ENCODE measurements at places on chromosomes 12 and 14.

GRCh38 chr12:68622250-68622649, 11.6 kb downstream of the RAP1B start:
- no peak for DNase-seq

DNA sequence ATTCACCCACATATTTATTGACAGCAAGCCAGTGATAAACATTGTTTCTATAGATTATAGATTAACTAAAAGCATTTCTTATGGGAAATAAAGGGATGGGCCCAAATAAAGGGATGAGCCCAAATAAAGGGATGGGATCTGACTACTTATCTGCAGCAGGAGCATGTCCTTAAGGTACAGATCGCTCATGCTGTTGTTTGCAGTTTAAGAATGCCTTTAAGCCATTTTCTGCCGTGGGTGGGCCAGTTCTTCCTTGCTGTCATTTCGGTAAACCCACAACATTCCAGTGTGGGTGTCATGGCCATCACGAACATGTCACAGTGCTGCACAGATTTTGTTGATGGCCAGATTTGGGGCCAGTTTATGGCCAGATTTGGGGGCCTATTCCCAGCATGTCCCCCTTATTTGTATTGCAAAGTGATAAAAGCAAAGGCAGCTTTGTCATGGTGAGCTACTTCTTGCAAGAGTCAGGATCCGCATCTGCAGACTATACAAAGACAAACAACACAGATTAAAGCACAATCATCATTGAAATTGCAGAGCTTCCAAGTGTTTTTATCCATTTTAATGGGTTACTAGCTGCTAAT, 700.7 kb downstream of the LRFN5 start:
- no peak for DNase-seq

- DNase-seq, result no peak
Observed at GRCh38 chr14:39043352-39043943, 59.6 kb downstream of the SEC23A start.

- DNase-seq, result no peak
Observed at GRCh38 chr12:49783917-49784676, 42.7 kb downstream of the TMBIM6 start.

GRCh38 chr12:1330477-1330827, 263.9 kb downstream of the FBXL14 start:
- no peak for DNase-seq

DNA sequence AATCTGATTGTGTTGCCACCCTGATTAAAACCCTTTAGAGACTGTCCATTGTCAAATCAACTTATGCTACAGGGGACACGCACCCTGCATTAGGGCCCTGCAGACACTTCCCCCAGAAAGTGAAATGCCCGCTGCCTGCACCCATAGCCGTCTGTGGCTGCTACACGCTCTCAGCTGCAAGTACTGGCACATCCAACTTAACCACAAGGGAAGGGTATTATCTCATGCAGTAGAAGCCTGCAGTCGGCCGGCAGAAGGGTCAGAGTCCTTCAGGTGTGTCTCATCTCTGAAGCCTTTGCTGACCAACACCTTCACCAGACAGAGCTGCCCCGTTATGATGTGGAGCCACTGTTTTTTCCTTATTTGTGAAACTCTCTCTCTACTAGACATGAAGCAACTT, 20.8 kb downstream of the CFAP251 start:
- DNase-seq, result no peak

DNA sequence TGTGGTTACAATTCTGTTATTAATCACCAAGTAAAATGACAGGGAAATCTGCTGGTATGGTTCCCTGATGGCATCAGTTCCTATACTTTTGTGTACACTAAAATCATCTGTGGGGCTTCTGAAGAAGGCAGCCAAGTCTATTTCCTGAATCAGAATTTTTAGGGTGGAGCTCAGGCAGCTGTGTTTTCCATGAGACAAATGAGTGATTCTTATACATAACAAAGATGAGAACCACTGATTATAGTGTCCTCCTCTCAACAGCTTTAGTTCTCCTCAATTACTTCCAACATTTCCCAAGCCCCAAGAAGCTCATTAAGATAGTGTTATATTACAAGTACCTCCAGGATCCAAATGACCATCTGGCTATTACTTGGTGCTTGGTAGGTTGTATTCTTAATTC, 64.5 kb upstream of the USP44 start:
- no peak for DNase-seq

DNA sequence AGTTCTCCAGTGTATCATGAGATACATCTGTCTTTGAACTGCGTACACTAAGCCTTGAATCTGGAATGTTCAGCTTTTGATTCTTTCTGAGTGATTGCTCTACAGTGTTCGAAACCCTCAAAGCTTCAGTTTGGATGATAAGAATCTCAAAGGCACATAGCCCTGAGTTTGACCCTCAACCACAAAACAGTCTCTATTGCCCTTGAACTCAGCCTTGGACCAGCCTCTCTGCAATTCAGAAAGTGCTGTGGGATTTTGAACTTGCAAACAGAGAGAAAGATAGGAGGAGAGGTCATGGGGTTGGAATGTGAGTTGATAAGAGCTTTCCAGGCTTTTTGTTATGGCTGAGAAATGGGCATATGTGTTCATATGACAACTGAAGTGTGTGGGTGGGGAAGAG, 100.3 kb downstream of the MYRFL start:
- no peak for DNase-seq

GRCh38 chr14:53331921-53332320, 178.8 kb upstream of the DDHD1 start:
- no peak for DNase-seq

DNA sequence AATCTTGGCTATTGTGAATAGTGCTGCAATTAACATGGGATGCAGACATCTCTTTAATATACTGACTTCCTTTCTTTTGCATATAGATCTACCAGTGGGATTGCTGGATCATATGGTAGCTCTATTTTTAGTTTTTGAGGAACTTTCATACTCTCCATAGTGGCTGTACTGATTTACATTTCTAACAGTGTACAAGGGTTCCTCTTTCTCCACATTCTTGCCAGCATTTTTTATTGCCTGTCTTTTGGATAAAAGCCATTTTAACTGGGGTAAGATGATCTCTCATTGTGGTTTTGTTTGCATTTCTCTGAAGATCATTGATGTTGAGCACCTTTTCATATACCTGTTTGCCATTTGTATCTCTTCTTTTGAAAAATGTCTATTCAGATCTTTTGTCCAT, 8.4 kb downstream of the AMDHD1 start:
- no peak for DNase-seq

DNA sequence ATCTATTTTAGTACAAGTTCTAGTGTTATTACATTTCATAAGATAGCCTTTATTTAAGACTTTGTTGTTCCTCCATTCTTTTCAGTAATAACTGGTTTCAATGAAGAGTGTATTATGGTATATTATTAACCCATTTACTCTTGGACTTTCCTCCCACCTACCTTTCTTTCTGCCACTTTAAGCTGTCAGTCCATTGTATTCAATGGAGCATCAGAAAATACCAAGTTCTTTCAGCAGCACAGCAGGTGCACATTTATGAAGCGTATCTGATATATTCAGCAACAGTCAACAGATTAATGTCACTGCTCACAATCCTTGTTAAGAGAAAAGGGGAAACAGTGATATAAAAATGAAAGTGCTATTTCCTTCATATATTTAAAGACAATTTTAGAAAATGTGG, 660.9 kb downstream of the C12orf50 start:
- DNase-seq, result no peak

DNA sequence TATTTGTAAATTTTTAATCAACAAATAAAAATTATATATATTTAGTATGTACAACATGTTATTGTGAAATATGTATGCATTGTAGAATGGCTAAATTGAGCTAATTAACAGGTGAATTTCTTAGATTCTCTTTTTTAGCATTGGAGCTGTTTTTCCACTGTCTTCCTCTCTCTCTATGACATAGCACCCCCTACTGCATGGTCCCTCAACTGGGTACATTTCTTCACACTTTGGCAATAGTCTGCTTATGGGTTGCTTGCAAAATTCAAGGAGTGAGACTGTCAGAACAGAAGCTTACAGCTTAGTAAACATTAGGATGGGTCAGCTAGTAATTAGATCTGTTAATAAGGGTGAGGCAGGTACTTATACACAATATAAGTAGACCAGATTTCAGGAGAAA, 658.5 kb upstream of the MGAT4C start:
- DNase-seq, result no peak

DNA sequence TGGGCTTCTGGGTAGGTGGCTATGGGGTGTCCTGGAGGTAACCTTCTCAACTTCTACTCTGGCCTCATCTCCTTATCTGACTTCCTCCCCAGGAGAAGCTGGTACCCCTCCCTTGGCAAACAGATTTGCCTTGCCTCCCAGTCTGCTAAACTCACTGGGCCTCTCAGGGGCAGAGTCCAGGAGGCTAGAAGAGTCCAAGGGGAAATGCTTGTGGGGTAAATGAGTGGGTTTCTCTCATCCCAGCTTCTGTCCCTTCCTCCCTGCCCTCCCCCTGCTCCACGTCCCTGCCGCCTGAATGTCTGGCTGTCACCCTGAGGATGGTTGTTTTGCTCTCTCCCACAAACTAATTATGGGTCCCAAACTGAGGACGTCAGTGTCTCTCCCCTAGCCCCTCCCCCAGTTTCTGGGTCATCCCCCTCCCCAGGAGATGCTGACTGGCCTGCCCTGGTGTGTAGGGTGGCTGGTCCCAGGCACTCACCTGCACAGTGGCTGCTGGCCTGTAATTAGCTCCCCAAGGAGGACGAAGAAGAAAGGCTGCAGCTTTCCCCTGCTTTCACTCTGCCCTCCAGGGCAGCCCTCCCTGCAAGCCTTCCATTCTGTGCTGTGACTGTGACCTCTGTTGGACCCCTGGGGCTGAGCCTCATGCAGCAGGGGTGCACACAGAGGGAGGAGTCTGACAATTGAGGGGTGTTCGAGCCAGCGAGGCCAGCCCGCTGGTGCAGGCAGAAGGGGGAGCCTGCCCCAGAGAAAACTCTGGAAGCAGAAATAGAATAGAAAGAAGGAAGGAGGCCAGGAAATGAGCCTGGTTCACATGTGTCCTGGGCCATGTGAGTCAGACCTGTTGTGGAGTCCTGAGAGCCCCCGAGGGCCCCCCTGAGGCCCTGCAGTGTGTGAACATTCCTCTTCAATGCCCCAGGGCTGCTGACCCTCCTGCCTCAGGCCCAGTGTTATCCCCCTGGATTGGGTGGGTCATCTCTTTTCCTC, at the start of gene LRP1-AS:
LRP1-AS (minus strand) TSS at position 659 of the 984 bp plus-strand sequence.
- no peak for DNase-seq

DNA sequence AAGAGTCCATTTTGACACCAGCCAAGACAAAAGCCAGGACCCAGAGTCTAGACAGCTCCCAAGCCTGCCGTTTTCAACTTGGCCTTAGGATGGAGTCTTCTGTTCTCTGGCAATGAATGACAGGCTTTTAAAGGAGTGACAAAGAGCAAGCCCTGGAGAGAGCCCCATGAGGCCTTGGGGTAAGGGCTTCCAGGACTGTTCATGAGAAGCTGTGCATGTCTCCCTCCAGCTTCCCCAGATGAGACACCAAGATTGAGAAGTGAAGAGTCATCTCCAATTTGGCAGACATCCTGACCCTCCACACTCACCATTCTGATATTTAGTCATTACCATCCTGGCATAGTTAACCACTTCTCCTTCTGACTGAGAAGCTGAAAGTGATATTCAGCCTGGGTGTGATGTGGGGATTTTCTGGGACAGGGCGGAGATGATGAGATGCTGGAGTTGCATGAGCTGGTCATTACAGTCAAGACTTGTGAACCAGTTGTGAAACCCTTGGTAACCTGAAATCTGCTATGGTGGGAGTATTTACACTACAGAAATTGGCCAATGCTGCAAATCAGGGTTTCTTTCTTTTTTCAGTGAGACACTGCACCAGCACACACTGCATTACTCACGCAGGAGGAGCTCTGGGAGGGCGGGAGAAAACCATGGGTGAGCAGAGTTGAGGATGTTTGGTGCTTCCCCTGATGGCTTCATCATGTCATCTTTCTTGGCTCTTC, 77.8 kb downstream of the VCPKMT start:
- no peak for DNase-seq

DNA sequence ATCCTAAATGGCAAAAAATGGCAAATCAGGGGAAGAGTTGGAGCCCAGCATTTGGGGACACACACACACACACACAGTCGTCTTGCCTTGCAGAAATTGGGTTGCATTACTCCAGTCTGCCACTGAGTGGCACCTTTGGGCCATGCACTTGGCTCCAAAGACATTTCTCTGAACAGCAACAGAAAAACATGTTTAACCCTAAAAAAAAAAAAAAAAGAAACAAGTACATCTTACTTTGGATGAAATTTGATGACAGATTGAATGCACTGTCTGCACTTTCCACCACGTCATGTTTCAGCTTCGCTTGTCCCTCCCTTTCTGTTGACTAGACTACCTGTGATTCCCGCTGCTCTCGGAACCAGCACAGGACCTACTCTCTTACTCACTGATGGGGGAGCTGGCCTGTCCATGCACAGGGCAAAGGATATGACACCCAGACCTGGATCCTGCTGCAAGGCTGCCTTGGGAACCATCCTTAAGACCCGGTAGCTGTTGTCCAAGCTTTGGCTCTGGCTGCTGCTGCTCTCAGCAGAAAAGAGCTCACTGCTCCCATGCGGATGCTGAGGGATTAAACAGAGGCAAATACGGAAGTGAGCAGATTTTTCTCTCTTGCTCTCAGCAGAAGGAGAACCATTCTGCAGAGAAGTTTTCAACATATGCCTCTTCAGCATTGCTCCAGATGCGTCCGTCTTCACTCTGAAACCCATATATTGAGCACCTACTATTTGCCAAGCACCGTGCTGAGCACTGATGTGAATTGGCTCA, 376.8 kb downstream of the DPF3 start:
- DNase-seq, result peak; percentile 62

- DNase-seq, result no peak
Observed at GRCh38 chr12:85484387-85484786, 204.4 kb downstream of the ALX1 start.

Measured in posterior cingulate gyrus (tissue), 11 donors.